ENCODE measurements at places on chromosomes 6 and 20. TPM values are rescaled to one million over a fixed set of nuclear protein-coding genes. Genes with fewer than 3 reads are reported as not detected.

DNA sequence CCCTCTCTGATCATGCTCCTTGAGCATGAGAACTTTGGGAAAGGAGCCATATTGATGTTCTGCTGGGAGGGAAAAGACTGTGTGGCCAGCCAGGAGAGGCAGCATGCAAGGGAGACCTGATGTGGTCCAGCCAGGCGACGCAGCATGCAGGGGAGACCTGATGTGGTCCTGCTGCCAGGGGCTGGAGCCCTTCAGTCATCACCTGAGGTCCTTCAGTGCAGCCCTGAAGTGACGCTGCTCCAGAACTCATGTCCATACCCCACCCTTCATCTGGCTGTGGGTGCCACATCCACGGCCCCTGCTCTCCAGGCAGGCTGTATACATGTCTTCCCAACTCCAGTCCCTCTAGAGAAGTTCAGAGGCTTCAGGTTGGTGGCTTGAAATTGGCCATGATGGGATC lies 134.4 kb downstream of the ERMARD start:
- H3K4me3 ChIP-seq: no peak overlapping the region
- peaks cover 5% of the 10 kb centered on the region for H3K27me3 ChIP-seq
- H3K36me3 ChIP-seq: no peaks in the 10 kb centered on the region
- no peaks in the 10 kb centered on the region for H3K4me1 ChIP-seq
- H3K27ac ChIP-seq: no peak overlapping the region
- DNase-seq: no peak

CDK19 gene
- 33.2 TPM for total RNA-seq

DNA sequence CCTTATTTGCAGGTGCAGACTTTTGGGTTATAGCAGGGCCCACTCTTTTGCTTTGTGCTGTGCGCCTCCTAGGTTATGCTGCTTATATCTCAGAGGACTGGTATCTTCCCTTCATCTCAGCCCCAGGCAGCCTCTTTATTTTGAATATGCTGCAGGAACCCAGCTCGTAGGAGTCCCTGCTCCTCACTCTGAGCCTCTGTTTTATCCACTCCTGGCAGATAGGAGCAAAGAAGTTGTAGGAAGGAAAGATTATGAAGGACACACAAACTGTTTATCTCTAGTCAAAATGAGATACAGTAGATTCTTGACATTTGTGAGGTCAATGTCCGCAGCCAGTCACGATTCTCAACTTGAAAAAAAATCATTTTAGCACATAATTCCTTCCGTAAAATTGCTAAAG lies 15.6 kb downstream of the L3MBTL3 start:
- H3K36me3 ChIP-seq: peaks cover 26% of the 10 kb centered on the region
- peaks cover 55% of the 10 kb centered on the region for H3K4me1 ChIP-seq
- H3K27ac ChIP-seq: peak overlapping the region; percentile 55
- DNase-seq: no peak

- no peak for DNase-seq
- no peaks in the 10 kb centered on the region for H3K27me3 ChIP-seq
- no peak overlapping the region for H3K4me3 ChIP-seq
- H3K4me1 ChIP-seq: no peaks in the 10 kb centered on the region
- H3K27ac ChIP-seq: no peak overlapping the region
Measured at GRCh38 chr6:77040568-77041195, 422.6 kb downstream of the HTR1B start.

DNA sequence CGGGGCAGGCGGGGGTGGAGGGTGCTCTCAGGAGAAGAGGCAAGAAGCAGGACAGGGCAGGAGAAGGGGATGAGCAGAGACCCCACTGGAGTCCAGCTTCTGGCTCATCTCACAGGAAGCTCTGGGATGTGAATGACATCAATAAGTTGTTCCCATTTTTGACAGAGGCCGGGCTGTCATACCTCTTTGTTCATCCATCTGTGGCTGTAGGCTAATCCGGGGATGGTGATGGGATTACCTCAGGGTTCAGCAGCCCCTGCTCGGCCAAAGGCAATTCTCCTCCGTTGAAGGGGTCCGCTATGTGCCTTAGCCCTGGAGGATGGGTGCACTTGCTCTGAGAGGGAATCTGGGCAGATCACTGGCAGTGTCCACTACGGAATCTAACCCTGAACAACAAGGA lies 3.3 kb upstream of the TMC2 start:
- H3K4me1 ChIP-seq: peaks cover 6% of the 10 kb centered on the region
- no peak overlapping the region for H3K27ac ChIP-seq
- no peak for DNase-seq
- H3K27me3 ChIP-seq: peaks cover 25% of the 10 kb centered on the region
- H3K36me3 ChIP-seq: no peaks in the 10 kb centered on the region

DNA sequence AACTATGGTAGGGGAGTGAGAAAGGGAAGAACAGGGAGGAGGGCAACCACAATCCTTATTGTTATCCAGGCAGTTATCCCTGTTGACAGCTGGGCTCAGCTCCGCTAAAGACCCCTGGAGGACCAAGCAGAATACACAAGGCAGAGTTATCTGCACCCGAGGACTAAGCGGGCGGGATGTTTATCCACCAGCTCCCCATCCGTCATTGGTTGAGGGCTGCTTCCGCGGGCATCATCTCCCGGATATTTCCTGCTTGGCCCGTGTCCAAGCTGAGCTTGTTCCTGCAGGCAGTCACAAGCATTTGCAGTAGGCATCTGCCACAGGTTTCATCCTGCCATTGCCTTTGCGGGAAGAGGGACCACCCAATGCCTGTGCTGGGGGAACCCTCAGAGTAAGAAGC lies 102.1 kb downstream of the DLGAP4 start:
- DNase-seq: no peak
- H3K4me1 ChIP-seq: no peaks in the 10 kb centered on the region
- H3K27ac ChIP-seq: no peak overlapping the region
- no peak overlapping the region for H3K4me3 ChIP-seq
- H3K36me3 ChIP-seq: no peaks in the 10 kb centered on the region

All from activated CD4-positive, alpha-beta memory T cell treated with anti-CD3 and anti-CD28 coated beads, Interleukin-2, amount 10 ng/mL, durations not matched to agents 7 days and 5 days (primary cell).